ENCODE measurements at places on chromosomes 11 and 22.

GRCh38 chr11:90332415-90332814 lies 109.6 kb upstream of the CHORDC1 start:
- no peak for DNase-seq

DNA sequence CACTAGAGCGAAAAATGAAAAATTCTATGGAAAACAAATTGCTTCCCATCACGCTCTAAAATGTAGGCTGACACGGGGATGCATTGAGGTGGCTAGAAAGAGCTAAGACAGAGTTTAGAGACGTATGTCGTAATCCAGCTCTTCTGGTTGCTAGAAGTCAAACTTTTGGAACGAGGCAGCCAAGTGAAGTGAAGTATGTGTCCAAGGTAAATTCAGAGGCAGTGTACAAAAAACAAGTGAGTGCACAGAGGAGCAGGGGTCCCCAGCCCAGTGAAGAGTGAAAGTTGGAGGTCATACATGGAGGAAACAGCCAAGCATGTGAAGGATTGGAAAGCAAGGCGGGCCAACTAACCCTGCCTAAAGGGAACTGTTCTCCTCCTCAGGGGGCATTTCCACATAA lies 528.5 kb downstream of the NTM start:
- no peak for DNase-seq

GRCh38 chr11:123253911-123254310 lies 58.9 kb upstream of the CLMP start:
- no peak for DNase-seq

GRCh38 chr11:61512435-61512834 lies 3.9 kb downstream of the LRRC10B start:
- DNase-seq, result no peak

- DNase-seq, result peak; percentile 13
Observed at GRCh38 chr11:45737056-45737455, 67.9 kb upstream of the SLC35C1 start.

DNA sequence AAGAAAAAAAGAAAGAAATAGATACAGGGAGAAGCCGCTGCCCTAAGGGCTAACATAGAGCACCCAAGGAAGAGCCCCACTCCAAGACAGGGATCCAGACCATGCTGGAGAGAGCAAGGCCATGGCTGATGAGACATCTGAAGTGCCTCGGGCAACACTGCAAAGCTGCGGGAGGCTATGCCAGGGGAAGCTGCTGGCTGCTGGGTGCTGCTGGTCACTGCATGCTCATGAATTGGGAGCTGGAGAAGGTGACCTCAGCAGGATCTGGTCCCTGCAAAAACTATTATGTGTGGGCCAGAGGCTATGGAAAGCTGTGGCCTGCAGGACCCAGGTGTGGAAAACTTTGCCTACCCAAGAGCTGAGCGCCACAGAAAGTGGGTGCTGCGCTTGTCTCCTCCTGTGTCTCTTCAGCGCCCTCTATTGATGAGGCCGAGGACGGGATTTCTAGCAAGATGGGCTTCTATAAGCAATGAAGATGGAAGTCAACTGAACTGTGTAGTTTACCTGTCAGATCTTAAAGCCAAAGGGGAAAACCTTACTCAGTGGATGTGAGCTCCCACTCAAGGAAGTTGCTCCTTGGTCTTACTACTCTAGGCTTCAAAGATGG lies 17.3 kb upstream of the SLC29A2 start:
- DNase-seq, result peak; percentile 18

GRCh38 chr11:65571940-65572339 lies 398 bp upstream of the FAM89B start:
- DNase-seq, result peak; percentile 42

GRCh38 chr11:102802341-102802740 lies 4.4 kb upstream of the MMP1 start:
- no peak for DNase-seq

- no peak for DNase-seq
Observed at GRCh38 chr11:83061883-83062282, 9.8 kb downstream of the RAB30 start.

GRCh38 chr11:96960926-96961325 lies 571.1 kb downstream of the JRKL start:
- DNase-seq, result no peak

- no peak for DNase-seq
Observed at GRCh38 chr11:31114442-31114841, 255.1 kb downstream of the DCDC1 start.

GRCh38 chr11:75635066-75635862 lies 33.6 kb downstream of the MAP6 start:
- no peak for DNase-seq

DNA sequence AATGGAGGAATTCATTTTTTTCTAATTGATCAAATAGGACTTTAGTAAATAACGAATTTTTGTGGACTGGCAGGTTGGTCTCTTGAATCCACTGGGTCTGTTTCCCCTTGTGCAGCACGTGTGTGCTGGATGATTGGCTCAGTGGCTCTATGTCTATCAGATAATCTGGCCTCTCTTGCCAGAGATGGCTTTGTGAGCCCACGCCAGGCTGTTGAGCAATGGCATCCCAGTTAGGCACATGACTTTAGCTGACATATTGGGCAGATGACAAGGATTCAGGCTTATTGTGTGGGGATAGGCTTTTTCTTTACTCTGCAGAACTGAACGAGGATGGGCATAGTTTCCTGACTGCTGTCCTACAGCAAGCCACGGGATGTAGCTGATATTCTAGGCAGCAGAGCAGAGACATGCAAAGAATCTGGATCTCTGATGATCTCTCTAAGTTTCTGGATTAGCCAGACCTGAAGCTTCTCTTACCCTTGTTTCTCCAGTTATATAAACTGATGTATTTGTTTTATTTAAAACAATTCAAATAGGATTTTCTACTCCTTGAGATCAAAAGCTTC lies 144.9 kb downstream of the ARHGAP42 start:
- no peak for DNase-seq

DNA sequence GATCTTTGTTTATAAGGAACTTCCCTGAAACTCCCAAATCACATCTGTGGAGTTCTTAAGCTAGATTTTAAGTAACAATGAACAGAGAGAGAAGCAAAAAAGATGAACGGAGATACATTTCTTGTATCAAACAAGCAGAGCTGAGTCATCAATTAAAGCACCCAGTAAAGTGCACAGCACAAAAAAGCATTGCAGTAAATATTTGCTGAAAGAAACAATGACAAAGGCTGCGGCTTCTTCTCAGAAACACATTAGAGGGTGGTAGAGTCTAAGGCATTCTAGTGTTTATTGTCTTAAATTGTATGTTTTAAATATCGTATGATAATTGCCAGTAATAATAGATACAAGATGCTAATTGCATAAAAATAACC lies 941.6 kb upstream of the CHORDC1 start:
- DNase-seq, result no peak

DNA sequence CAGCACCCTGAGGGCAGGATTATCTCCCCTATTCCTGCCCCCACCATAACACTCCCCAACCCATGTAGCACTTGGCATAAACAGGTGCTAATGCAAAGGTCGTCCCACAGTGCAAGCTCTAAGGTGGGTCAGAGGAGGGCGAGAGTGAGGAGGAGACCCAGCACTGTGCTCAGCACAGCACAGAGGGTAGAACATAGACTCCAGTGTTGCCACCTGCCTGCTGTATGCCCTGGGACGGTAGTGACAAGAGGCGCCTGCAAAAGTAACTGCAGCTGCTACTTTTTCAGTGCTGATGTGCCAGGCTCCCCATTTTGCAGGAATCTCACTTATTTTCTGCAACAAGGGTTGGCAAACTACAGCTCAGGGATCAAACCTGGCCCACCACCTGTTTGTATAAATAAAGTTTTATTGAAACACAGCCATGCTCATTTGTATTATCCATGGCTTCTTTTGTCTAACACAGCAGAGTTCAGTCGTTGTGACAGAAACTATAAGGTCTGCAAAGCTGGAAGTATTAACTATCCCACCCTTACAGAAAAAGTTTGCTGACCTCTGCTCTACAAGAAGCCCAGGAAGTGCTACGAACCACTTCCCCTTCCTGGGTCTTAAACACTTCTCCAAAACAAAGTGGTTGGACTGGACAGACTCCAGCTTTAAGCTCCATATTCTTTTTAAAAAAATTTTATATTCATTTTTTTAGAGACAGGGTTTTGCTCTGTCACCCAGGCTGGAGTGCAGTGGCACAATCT lies 16.9 kb upstream of the CDC42BPG start:
- no peak for DNase-seq

GRCh38 chr11:32231909-32232493 lies 141.1 kb downstream of the RCN1 start:
- peak; percentile 21 for DNase-seq

GRCh38 chr11:131763193-131763890 lies 392.9 kb downstream of the NTM start:
- DNase-seq, result no peak

- no peak for DNase-seq
Observed at GRCh38 chr22:44611880-44612496, 90.0 kb upstream of the PRR5 start.

- no peak for DNase-seq
Observed at GRCh38 chr11:2828585-2829330, 56.8 kb downstream of the CDKN1C start.

DNA sequence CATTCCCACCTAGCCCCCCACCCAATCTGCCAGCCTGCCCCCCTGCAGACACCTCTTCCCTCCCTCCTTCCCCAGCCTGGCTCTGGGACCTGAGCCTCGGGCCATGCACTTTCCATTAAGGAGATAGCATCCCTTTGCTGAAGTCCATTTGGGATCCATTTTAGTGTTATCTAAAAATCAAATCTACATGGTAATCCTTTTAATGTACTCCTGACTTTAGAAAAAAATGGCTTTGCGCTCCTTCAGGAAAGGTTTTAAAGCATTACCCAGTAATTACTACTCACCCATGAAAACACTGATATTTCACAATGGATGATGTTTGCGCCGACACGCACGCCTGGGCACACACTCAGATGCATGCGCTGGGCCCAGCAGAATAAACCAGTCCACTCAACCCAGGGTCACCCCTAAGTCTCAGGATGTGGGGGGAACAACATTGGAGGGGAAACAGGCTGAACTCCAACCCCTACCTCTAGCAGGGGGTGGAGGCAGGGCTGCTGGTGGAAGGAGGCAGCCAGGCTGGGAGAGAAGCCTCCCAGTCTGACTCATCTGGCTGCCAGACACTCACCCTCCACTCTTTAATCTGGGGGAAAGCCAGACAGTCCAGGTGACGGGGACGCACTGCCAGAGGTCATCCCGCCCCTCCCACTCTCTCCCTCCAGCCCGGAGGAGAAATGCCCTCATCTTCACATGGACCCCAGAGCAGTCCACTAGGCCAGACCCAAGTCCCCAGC lies 29.8 kb downstream of the LMO1 start:
- peak; percentile 69 for DNase-seq

DNA sequence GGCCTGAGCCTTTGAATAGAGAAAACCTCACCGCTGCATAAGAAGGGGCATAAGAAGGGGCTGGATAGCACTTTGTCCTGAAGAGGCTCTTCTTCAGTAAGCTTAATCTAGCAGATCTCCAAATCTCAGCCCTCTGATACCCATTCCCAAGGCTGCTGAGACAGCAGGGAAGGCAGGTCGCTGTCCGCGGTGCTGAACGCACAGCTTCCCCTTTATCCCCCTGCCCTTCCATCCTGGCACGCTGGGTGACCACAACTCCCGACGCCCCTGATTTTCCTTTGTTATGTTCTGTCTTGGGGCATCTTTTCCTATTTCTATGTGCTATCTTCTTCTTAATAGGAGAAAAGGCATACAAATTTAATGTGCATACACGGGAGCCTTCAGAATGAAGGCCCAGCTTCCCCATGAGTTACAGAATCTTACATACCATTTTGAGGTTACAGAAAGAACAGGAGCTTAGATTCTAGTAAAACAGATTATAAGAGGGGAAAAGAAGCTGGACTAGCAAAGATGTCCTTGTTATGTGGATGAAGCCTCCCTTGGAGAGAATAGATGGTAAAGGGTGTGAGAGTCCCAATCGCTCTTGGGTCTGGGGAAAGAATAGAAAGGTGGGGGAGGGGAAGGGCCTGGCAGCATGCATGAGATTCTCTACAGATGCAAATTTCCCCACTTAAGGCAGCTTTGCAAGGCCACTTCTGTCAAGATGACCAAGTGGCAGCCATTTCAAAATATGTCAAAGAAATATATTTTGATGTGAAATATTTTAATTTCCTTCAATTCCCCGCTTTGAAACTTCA lies 5.7 kb upstream of the SULT4A1 start:
- DNase-seq, result peak; percentile 5

DNA sequence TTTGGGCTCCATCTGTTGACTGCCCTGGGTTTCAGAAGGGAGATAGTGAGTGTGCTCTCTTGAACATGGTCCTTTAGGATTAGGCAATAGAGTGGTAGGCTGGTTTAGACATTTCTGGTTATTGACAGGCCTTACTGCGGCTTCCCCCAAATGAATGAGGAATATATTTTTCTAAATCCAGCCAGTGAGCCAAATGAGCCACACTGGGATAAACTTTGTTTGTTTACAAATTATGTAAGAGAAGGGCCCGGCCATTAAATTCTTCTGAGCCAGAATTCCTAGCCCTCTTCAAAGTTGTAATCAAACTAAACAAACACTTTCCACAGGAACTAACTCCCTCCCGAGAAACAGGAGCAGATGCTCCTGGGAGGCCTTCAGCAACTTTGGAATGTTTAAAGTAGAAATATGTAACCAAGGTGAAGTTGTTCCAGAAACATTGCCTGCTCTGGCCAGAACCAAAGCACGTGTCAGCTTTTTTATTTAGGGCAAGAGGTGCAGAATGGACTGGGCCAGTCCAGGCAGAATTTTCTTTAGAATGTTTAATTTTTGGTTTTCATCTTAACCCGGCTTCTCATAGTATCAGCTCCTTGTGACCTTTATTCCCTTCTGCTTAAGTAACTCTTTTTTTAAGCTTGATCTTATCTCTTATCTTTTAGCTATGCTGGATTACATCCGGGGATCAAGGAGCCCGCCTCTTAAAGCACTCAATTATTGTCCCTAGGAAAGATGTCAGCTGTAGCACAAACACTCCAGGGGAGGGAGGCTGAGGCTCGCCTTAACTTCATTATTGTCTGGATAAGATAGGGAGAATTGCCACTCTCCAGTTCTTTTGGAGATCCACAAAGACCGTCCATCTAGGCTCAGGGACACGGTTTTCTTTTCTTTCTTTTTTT lies 28.7 kb downstream of the ZNRF3 start:
- no peak for DNase-seq
